ENCODE measurements at places on chromosomes 3 and 15.

GRCh38 chr3:119359476-119360326 is 65.5 kb downstream of the ARHGAP31 start:
- no peak for DNase-seq

DNA sequence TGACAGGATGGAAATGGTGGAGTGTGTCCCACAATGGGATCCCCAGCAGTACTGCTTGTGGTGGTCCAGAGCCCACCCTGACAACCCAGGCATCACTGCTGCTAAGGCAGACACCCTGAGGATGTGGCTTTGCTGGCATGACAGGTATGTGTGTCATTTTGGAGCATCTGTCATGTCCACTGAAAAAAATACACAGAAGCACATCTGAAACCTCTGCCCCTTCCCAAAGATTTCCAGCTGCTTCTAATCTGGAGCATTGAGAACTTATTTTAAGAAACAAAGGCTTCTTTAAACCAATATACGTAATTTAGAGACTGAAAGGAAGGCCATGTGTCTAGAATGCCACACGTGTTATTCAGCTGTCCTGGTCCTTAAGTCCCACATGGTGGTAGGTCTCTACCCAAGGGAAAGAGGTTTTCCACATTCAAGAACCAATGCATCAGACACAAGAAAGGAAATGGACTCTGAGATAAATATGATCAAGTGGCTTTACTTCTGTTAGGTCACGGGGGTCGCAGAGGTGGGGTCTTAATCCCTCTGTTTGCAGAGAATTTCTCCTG is 88.3 kb downstream of the PDZRN3 start:
- DNase-seq = no peak

- DNase-seq = no peak
Observed at GRCh38 chr3:143122089-143122430, 2.5 kb downstream of the CHST2 start.

DNA sequence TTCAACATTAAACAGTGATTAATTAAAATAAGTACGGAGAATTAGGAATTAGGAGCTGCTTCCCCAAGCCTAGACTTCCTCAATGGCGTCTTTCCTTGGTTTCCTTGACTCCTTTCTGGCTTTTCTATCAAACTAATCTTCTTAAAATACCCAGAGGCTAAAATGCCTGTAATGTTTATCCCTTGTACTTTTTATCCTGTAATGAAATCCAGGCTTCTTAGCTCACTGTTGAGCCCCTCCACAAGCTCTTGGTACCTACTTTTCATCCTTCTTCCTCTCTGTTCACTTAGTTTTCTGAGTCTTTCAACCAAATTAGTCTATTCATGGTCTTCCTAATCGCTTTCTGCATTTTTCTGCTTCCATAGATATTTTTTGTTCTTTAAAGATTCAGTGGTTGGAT is 6.9 kb upstream of the UBE2E1 start:
- DNase-seq = no peak

DNA sequence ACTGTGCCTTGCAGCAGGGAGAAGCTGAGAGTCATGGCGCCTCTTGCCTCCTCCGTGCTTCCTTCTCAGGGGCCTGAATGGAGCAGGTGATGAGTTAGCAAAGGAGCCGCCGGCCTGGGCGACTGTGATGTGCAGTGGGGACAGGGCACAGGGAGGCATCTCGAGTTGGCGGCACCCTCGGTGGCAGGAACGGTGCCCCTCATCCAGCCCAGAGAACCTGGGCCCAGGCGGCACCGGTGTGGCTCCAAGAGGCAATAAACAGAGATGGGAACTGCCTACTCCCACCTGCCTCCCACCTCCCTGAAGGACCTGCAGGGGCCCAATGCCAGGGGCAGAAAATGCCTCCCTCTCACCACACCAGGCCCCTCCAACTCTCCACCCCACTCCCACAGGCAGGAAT is 6.2 kb downstream of the SLC41A3 start:
- DNase-seq = no peak

DNA sequence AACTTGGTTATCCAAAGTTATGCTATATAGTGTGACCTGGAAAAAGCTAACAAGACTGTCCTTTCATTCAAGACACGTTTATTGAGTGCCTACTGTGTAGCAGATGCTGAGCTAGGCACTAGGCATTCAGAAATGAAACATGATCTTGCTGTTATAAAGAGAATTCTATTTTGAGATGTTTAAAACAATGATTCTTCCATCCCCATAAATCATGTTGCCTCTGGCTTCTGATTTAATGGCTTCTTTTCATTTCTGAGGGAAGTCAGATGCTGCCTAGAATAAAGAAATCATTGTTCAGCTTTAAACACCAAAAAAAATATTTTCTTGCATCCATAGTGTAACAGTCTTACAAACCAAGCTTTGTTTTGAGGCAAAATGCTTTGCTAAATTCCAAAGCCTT is 620.9 kb upstream of the UBE2E2 start:
- no peak for DNase-seq

- DNase-seq = peak; percentile 39
Observed at GRCh38 chr3:113844622-113845222, 6.1 kb downstream of the GRAMD1C start.

DNA sequence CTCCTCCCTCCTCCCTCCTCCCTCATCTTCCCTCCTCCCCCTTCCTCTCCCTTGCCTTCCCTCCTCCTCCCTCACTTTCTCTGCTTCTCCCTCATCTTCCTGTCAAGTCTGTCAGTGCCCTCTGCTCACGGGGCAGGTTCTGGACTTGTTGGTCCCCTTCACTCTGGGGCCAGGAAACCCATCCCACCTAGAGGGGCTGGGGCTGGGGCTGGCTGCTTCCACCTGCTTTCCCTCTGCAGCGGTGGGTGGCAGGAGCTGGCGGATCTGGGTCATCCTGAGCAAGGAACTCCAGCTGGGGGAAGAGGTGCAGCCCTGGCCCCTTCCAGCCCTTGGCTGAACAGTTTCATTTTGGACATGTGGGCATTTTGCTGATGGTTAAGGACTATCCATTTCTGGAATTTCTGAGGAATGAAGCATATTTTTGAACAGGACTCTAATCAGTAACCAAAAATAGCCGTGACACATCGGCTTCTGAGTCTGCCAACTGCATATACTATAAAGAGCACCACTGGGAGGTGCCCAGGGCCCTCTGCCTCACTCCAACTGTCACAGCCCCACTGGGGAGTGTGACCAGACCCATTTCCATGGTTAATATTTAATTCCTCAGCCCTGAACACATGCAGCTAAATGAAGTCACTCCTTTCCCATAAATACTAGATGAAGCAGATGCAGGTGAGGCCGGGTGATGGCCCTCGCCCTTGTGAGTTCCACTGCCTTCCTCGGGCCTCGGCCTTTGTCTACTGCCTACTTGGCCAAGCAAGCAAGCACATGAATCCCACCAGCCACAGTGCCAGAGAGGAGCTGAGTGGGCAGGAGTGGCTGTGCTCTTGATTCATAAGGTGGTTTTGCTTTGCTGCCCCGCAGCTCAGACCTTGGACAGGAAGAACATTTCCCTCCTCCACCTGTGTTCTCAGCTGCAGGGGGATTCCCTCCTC is 39.8 kb downstream of the CHDH start:
- DNase-seq = no peak

GRCh38 chr15:32641517-32642059 is at the start of gene SCG5:
TSS of gene SCG5 (plus strand) at chr15:32641710. CDS start at chr15:32643593, 1,883 bp downstream.
- peak; percentile 83 for DNase-seq

GRCh38 chr3:194333212-194333980 is 17.7 kb downstream of the CPN2 start:
- DNase-seq = no peak

- no peak for DNase-seq
Observed at GRCh38 chr3:155356594-155357370, 63.3 kb upstream of the STRIT1 start.

GRCh38 chr15:92167451-92167850 is 226.2 kb upstream of the ST8SIA2 start:
- no peak for DNase-seq

DNA sequence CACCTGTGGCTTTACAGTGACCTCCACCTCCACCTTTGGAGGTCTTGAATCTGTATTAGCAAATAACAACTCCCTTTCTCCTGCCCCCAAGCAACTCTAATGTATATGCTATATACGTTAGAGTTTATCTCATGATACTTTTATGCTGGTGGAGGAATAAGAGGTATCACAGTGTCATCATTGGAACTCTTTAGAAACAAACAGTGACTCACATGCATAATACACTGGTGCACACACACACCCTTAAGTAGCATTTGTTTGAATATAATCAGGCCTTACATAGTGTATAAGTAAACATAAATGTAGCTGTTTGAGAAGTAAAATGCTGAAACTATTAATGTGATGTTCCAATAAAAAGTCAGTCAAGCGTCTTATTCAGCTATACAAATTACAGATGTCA is 280.2 kb upstream of the C2CD4B start:
- DNase-seq = no peak

DNA sequence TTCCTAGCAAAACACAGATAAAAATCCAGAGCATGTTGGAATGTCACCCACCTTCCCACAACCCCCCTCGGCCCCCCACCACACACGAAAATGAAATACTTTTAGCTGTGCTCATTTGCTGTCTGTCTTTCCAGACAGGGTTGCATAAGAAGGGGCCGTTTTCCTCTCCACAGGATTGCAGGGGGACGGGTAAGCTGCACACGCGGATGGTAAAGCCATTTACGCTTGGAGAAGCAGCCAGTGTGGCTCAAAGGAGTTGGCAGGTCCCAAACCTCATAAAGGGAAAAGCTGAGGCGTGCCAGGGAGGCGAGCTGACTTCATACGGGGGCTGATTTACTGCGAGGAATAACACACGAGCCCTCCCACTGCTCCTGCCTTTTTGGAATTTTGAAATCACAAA is 47.4 kb upstream of the ITGA11 start:
- no peak for DNase-seq

DNA sequence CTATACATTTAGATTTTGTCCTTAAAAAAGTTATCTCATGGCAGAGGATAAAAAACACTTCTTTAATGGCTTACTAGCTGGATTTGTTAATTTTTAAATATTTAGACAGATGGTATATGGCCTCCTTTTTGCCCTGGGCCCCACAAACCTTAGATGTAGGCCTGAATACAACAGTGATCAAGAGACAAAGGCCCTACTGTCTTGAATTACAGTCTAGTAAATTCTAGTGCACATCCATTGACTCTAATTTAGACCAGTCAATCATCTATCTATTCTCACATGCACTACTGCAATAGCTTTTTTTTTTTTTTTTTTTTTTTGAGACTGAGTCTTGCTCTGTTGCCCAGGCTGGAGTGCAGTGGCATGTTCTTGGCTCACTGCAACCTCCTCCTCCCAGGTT is 452.8 kb downstream of the FHIT start:
- no peak for DNase-seq

GRCh38 chr3:117282566-117282965 is 573.0 kb downstream of the TUSC7 start:
- no peak for DNase-seq

GRCh38 chr15:66076591-66077319 is 176.8 kb downstream of the MEGF11 start:
- no peak for DNase-seq

GRCh38 chr3:20376665-20377217 is 190.7 kb upstream of the SGO1 start:
- peak; percentile 7 for DNase-seq

DNA sequence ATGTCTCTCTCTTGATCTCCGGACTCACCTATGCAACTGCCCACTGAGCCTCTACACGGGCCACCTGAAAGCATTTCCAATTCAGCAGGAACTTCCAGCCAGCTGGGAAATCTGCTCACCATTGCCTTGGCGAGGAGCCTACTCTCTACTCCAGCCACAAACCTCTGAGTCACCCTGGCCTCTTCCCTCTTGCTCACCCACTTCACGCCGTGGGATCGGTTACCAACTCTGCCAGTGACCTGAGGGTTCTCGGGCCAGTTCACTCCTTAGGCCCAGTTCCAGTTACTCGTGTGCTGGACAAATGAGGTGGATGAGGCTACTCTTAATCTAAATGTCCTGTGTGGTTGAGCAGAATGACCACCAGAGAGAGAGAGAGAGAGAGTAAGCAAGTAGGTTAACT is 70.1 kb downstream of the CEMIP start:
- no peak for DNase-seq

DNA sequence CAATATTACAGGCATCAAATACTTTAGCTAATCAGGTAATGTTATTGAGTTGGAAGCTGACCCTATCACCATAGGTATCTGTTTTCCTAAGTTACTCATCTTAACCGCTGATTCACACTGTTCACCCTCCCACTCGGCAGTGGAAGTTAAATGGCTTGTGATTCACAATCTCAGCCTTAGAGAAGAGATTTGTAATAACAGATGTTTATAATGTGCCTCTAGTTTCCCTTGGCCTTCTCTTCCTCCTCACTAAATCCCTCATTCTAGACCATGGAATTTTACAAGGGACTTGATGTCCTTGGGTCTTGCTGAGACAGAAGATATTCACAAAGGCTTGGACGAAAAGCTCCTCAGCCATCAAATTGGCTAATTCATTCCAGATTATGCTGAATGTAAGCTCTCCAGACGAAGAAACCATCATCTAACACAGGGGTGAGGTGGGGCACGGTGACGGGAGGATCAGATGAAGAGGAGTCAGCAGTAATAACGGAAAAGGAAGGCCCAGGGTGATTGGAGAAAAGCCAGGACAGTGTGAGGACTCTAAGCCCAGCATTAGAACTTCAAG is 931.7 kb downstream of the MCTP2 start:
- DNase-seq = no peak

DNA sequence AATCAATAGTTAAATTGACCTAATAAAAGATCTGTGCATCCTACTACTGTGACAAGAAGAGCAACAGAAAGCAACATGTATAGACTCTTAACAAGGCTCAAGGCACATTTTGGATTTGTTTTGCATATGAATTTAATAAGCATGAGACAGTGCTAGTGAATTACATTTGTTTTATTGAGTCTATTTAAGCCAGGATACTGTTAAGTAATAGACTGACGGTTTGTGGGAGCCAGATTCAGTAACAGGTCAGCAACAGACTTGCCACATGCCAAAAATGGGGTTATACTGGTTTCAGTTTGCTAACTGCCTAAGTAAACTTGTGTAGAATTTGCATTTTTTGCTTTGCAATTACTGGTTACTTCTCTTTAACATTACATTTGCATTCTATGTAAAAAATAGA is 54.0 kb downstream of the MBNL1 start:
- DNase-seq = no peak

DNA sequence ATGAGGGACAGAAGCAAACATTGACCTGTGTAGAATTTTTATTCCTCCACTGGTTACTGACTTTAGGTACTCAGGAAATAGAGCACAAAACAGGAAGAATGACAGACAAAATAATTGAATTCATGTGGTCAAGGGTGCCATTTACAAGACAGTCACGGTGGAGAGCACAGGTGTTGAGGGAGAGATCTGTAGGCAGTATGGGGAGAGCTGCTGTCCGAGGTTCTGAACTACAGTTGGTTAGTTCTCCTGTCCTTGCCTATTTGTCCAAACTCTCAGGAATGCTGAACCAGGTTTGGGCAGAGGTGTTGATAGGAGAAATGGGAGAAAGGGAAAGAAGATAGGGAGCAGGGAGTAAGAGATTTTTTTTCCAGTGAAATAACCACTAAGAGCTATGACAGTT is 178.5 kb upstream of the ZBTB20 start:
- DNase-seq = no peak

DNA sequence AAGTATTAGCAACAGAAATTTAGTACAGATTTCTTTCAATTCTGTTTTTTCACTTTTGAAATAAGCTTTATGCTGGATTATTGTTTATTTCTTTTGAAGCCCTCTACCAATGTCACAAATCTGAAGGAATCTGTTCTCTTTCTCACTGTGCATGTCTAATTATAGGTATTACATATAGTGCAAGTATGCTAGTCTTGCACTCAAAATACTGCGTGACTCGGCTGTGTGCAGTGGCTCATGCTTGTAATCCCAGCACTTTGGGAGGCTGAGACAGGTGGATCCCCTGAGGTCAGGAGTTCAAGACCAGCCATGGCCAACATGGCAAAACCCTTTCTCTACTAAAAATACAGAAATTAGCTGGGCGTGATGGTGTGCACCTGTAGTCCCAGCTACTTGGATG is 95.8 kb upstream of the PLAAT1 start:
- DNase-seq = no peak

Data from NCI-H1105 treated with DMSO at 0.1 percent for 48 hours (cell line).